ENCODE measurements at places on chromosomes 5 and 9.

- peaks cover 1% of the 10 kb centered on the region for H3K4me1 ChIP-seq
- H3K36me3 ChIP-seq = no peaks in the 10 kb centered on the region
- DNase-seq = no peak
- H3K27ac ChIP-seq = no peak overlapping the region
These were observed 87.3 kb downstream of the LIFR start for GRCh38 chr5:38468978-38469706.

DNA sequence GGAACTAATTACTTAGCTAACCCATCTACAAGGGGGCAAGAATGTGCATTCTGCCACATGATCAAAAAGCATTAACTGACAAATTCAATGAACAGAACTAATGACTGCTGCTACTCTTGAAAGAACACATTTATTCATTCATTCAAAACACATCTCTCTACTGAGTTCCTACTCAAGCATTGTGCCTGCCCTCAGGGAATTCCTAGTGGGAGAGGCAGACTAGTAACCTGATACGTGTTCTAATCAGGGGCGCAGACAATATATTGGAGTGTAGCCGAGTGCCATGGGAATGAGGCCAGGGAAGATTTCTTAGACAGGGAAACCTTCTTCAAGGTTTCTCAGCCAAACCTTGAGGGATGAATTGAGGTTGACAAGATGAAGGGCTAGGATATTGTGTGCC, 56.7 kb upstream of the PAPPA start:
- H3K27me3 ChIP-seq = peaks cover 3% of the 10 kb centered on the region
- H3K4me1 ChIP-seq = no peaks in the 10 kb centered on the region
- H3K4me3 ChIP-seq = no peak overlapping the region
- H3K36me3 ChIP-seq = no peaks in the 10 kb centered on the region

DNA sequence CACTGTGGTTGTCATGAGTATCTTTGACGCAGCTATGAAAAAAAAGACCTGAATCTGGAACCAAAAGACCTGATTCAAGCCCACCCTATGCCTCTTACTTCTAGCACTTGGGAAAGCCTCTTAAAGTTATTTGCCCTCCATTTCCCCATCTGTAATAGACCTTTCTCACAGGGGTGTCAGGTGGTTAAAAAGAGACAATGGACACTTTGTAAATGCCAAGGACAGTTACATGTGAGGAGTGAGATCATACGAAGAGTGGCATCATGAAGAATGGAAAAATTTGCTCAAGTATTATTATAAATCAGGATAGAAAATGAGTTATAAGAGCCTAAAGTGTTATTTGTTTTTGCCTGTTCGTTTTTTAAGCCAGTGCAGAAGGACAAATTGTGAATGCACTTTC, 46.5 kb downstream of the ACTL7B start:
- no peaks in the 10 kb centered on the region for H3K4me1 ChIP-seq
- no peaks in the 10 kb centered on the region for H3K36me3 ChIP-seq
- H3K27me3 ChIP-seq = peaks cover 13% of the 10 kb centered on the region
- no peak overlapping the region for H3K4me3 ChIP-seq
- no peak overlapping the region for H3K27ac ChIP-seq
- DNase-seq = no peak

DNA sequence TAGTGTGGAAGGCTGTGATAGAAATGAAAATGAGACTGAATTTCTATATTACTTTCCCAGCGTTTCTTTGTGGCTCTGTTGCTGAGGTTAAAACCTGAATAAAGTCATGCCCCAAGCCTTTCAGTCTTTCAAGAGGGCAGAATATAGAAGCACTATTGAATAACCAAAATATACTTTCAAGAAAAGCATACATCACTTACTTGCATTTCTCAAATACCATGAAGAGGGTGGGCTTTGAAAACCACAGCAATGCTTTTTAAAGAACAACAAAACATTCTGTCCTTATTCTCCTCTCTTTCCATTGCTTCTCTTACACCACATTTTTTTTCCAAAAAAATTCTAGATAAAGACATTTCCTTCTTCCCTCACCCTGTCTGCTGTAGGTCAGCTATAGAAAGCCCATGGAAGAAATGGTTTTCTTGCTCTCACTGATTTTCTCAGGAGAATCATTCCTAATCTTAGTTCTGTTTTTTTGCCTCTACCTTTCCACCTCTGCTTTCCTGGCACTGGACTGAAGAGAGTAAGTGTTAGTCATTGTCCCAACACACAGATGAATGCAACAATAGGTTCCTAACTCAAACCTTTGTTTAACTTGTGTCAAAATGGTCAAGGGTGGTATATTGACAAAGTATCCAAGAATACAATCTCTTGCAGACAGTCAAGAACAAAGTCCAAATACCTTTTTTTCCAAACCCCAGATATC, 51.6 kb downstream of the NUDT12 start:
- DNase-seq = no peak
- H3K36me3 ChIP-seq = peaks cover 5% of the 10 kb centered on the region
- H3K4me1 ChIP-seq = no peaks in the 10 kb centered on the region
- no peak overlapping the region for H3K27ac ChIP-seq
- no peak overlapping the region for H3K4me3 ChIP-seq
- no peaks in the 10 kb centered on the region for H3K27me3 ChIP-seq

- no peak overlapping the region for H3K4me3 ChIP-seq
- peaks cover 28% of the 10 kb centered on the region for H3K27me3 ChIP-seq
- no peaks in the 10 kb centered on the region for H3K36me3 ChIP-seq
- no peak for DNase-seq
- H3K4me1 ChIP-seq = no peaks in the 10 kb centered on the region
These were observed 6.9 kb downstream of the SHC3 start for GRCh38 chr9:89171693-89172092.

DNA sequence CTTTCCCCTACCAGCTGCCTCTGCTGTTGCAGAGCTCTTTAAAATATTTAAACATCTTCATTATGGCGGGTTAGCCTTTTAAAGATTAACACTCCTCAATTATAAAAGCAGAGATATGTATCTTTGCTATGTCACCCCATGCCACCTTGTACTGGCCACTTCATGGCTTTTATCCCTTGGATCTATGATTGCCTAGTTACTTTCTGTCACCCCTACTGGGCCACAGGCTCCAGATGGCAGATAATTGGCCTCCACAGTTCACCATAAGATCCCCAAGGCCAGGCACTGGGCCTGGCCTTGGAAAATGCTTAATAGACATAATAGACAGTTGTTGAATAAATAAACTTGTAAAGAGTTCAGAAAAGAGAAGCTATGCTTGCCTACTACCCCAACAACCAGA, 142.0 kb upstream of the SHB start:
- no peaks in the 10 kb centered on the region for H3K4me1 ChIP-seq
- peaks cover 10% of the 10 kb centered on the region for H3K27me3 ChIP-seq
- H3K36me3 ChIP-seq = no peaks in the 10 kb centered on the region
- H3K27ac ChIP-seq = no peak overlapping the region
- H3K4me3 ChIP-seq = no peak overlapping the region
- DNase-seq = no peak

- no peak for DNase-seq
- no peak overlapping the region for H3K27ac ChIP-seq
- H3K36me3 ChIP-seq = no peaks in the 10 kb centered on the region
- peaks cover 5% of the 10 kb centered on the region for H3K4me1 ChIP-seq
These were observed 16.5 kb downstream of the CDK20 start for GRCh38 chr9:87957839-87958238.

- peaks cover 21% of the 10 kb centered on the region for H3K4me1 ChIP-seq
- no peaks in the 10 kb centered on the region for H3K36me3 ChIP-seq
- H3K27ac ChIP-seq = no peak overlapping the region
- DNase-seq = no peak
These were observed 15.6 kb upstream of the CD74 start for GRCh38 chr5:150428106-150428876.

- H3K4me1 ChIP-seq = peaks cover 25% of the 10 kb centered on the region
- no peak overlapping the region for H3K4me3 ChIP-seq
- H3K27ac ChIP-seq = no peak overlapping the region
- DNase-seq = no peak
- H3K36me3 ChIP-seq = peaks cover 7% of the 10 kb centered on the region
- H3K27me3 ChIP-seq = no peaks in the 10 kb centered on the region
These were observed 10.3 kb downstream of the CNOT8 start for GRCh38 chr5:154868702-154869101.

DNA sequence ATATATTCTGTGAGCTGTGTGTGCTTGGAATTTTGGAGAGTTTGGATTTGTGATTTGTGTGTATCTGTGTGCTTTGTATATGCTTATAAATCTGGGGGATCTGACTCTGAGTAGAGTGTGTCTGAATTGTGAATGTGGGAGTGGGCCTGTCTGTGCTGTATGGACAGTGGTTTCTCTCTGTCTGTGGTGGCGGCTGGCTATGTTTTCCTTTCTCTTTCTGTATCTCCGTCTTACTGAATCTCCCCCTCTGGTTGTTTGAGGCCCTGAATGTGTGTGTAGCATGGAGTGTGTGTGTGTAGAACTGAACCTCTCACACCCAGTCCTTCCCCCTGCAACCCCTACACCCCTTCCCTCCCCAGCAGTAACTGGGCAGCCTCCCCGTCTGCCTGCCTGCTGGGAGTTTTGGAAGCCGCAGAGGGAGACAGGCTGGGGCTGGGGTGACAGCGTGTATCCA, 4.7 kb downstream of the CXXC5 start:
- H3K4me3 ChIP-seq = no peak overlapping the region
- peaks cover 75% of the 10 kb centered on the region for H3K4me1 ChIP-seq
- no peak overlapping the region for H3K27ac ChIP-seq

GRCh38 chr5:154397652-154398406, 48.0 kb upstream of the SAP30L start:
- H3K27ac ChIP-seq = no peak overlapping the region
- H3K4me3 ChIP-seq = no peak overlapping the region
- H3K27me3 ChIP-seq = no peaks in the 10 kb centered on the region
- H3K36me3 ChIP-seq = no peaks in the 10 kb centered on the region

DNA sequence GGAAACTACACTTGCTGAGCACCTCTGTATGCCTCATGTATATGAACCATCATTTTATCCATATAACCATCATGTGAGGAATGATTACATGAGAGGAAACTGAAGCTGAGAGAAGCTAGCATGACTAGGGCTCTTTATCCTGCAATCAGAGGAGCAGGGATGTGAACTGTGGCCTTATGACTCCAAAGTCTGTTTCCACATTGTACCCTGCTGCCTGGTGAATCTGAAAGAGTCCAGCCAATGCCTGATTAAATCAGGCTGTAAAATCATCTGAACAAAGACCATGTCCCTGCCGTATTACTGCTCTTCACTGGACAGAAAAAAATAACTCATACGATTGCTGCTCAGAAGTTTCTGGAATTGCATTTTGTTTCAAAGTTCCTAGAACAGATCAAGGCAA, 67.0 kb downstream of the LPAR1 start:
- H3K4me3 ChIP-seq = no peak overlapping the region
- H3K36me3 ChIP-seq = no peaks in the 10 kb centered on the region
- no peaks in the 10 kb centered on the region for H3K4me1 ChIP-seq
- H3K27ac ChIP-seq = no peak overlapping the region
- H3K27me3 ChIP-seq = no peaks in the 10 kb centered on the region

- no peak for DNase-seq
- no peaks in the 10 kb centered on the region for H3K27me3 ChIP-seq
- peaks cover 19% of the 10 kb centered on the region for H3K4me1 ChIP-seq
- H3K4me3 ChIP-seq = no peak overlapping the region
- H3K36me3 ChIP-seq = no peaks in the 10 kb centered on the region
- peak overlapping the region; percentile 53 for H3K27ac ChIP-seq
These were observed 35.4 kb downstream of the CXXC5 start for GRCh38 chr5:139683295-139684271.

- no peak overlapping the region for H3K4me3 ChIP-seq
- peak overlapping the region; percentile 71 for H3K27ac ChIP-seq
- H3K27me3 ChIP-seq = no peaks in the 10 kb centered on the region
These were observed 6.8 kb upstream of the LNPEP start for GRCh38 chr5:96928931-96929708.

DNA sequence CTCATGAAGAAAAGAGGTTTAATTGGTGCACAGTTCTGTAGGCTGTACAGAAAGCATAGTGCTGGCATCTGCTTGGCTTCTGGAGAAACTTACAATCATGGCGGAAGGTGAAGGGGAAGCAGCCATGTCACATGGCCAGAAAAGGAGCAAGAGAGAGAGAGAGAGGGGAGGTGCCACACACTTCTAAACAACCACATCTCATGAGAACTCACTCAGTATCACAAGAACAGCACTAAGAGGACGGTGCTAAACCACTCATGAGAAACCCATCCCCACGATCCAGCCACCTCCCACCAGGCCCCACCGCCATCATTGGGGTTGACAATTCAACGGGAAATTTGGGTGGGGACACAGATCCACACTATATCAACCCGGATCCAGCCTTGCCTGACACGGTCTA, 28.8 kb upstream of the IER5L start:
- H3K27me3 ChIP-seq = no peaks in the 10 kb centered on the region
- H3K4me1 ChIP-seq = peaks cover 48% of the 10 kb centered on the region

DNA sequence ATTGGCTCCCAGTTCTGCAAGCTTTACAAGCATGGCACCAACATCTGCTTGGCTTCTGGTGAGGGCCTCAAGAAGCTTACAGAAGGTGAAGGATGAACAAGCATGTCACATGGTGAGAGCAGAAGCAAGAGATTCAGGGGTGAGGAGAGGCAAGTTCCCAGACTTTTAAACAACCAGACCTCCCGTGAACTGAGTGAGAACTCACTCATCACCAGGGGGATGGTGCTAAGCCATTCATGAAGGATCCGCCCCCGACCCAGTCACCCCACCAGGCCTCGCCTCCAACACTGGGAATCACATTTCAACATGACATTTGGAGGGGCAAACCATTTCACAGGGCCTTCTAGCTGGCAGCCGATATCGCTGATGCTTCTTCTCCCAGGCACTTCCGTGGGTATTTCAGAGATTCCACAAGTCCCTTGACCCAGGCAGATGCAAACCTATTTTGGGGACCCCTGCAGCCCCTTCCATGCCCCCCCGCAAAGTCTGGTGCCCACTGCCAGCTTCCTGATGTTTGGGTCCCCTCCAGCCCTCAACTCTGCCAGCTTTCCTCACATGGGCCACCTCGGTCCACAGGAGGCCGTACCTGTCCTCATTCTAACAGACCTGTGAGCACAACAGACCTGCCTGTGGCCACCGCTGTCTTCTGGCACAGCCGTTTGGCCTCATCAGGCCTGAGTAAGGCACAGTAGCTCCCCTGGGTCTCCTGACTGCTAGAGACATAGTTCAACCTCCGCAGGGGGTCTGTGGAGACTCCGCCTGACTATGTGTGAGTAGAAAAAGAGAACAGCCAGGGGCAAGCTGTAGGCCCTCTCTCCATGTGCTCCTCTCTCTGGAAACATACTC, 60.7 kb upstream of the ANGPTL2 start:
- no peak for DNase-seq
- H3K36me3 ChIP-seq = no peaks in the 10 kb centered on the region
- peaks cover 3% of the 10 kb centered on the region for H3K4me1 ChIP-seq
- H3K4me3 ChIP-seq = no peak overlapping the region
- H3K27me3 ChIP-seq = no peaks in the 10 kb centered on the region

GRCh38 chr9:21871256-21871975, 69.0 kb downstream of the MTAP start:
- no peak for DNase-seq
- peaks cover 48% of the 10 kb centered on the region for H3K36me3 ChIP-seq
- H3K4me3 ChIP-seq = no peak overlapping the region
- no peak overlapping the region for H3K27ac ChIP-seq
- no peaks in the 10 kb centered on the region for H3K27me3 ChIP-seq

DNA sequence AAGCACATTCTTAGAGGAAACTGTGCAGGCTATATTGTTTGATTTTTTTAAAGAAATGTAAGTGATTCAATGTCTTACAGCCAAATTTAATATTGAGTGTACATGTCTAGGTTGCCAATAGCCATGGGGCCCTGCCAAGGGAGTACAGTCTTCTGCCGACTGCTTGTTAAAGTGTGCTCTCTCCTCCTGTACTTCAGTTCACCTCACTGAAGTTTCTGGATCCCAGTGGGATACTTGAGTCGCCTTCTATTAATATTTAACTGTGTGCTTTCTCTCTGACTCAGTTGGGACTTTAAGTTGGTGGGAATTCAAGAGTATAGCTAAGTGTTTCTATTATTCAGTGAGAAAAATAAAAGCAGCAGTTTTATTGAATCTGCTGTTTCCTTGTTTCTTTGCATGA, 44.5 kb upstream of the C5orf47 start:
- peaks cover 2% of the 10 kb centered on the region for H3K4me1 ChIP-seq
- H3K27me3 ChIP-seq = no peaks in the 10 kb centered on the region
- H3K4me3 ChIP-seq = no peak overlapping the region
- DNase-seq = no peak
- no peaks in the 10 kb centered on the region for H3K36me3 ChIP-seq

Measured in naive thymus-derived CD8-positive, alpha-beta T cell (primary cell).